ENCODE measurements at places on chromosomes 1 and 21.

DNA sequence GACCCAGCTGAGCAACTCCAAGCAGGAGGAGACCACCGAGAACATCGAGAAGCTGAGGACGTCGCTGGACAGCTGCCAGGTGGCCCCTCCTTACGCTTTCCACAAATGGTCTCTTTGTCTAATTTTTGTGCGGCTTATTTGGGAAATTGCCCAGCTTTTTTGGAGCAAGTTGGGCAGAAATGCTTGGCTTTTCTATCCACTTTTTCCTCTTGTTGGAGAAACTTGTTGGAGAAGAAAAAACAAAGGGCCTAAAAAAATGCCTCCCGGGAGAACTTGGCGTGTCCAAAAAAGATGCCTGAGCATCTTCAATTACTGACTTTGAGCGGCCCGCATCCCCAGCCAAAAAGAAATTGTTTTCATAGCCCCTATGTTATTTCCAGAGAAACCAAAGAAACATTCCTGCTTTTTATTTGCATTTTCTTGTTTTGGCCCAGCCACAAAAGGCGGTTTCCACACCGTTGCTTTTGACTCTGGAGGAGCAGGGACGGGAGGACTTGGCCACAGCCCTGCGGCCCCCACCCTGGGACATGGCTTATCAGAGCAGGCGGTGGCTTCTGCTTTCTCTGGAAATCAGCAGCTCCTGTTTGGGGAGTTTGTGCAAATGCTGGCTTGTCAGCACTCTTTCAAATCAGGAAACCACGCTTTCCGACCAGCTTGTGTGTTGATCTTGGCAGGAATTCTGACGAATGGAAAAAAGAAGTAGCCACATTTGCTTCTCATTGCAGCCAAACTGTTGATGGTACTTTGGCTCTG is 81.2 kb upstream of the EFHD2 start:
- peak; percentile 66 for DNase-seq

DNA sequence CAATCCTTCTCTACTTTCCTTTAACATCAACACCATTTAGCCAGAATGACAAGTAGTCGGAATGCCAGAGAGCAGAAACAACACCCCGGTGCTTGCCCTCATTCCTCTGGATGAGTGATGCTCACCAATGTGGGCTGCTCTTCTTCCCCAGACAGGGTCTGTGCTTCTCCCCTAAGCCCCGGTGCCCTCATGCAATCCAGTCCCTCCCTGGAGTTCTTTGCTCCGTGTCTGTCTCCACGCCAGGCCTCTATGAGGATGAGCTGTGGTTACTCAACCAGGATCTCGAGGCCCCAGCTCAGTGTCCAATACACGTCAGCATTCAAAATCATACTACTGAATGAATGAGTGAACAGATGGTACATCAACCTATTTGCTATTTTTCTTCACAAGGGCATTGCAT is 29.7 kb upstream of the PDE9A start:
- no peak for DNase-seq

DNA sequence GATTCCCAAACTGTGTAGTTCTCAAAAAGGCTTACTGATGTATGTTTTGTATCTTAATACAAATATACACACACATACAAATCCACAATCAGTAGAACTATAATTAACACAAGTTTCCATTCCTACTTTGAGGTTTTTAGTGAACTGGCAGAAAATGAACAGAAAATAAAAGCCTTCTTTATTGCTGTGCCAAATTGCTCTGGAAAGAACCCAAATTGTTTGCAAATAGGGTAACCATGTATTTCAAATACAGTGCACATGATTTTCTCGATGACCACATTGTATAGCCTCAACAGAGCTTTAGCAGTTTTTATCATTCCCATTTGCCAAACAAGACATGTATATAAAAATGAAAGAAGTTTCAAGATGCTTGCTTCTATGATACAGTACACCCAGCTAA is 173.3 kb downstream of the COL24A1 start:
- no peak for DNase-seq

GRCh38 chr1:170863621-170864020 is 71.7 kb upstream of the MROH9 start:
- DNase-seq: no peak

DNA sequence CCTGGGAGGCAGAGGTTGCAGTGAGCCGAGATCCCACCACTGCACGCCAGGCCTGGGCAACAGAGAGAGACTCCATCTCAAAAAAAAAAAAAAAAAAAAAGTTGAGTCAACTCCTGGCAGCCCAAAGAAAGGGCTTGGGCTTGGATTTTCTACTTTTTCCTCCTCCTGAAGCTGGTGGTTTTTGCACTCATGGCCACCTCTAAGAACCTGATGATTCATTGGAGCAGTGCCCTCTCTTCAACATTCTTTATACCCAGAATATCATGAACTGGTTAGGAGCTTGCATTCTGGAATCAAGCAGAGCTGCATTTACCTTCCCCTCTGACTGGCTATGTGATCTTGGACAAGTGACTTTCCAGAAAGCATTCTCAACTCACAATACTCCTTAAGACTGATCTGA is 3.5 kb upstream of the ACTA1 start:
- DNase-seq: no peak

DNA sequence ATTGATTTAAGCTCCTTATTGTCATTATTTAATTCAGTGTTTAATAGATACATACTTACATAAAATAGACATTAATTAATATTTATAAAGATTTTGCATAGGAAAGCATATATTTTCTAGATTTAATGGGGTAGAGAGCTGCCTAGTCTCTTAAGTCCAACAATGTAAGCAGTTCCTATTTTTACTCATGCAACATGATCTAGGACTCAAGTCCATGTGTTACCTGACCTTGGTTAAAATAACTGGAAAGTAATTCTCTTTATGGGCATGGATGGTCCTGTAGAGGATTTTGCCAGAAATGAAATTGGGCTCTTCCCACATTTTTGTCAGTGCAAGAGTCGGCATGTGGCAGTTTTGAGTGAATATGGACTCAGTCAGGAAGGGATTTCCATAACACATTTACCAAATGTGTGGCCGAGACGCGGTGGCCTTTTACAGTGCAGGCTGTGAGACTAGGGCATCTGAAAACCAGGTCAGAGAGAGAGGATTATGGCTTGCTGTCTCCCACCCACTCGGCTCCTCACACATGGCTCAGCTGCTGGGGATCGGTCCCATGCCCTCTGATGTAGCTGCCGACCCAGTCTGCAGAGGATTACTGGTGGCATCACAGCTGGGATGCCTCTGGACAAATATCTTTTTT is 6.2 kb upstream of the KIF1B start:
- DNase-seq: no peak

- no peak for DNase-seq
These were observed 39.8 kb downstream of the LHX4 start for GRCh38 chr1:180269645-180270529.

- peak; percentile 52 for DNase-seq
These were observed 16.1 kb upstream of the GPR37L1 start for GRCh38 chr1:202106340-202107254.

DNA sequence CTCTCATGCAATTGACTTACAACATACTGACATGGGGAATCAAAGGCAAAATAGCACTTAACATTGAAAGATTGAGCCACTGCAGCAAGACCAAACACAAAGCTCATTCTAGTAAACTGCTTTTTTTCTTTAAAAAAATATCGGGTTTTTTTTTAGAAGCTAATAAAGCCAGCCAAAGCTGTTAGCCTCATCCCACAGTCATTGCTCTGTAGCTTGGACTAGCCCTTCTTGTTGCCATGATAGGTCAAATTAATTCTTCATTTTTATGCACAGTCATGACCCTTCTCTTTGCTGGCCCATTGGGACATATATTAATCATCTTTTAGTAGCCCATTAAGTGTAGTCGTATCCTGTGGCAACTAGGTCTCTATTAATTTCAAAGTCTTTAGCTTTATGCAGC is 231.3 kb downstream of the ADGRL2 start:
- DNase-seq: no peak

GRCh38 chr1:164602101-164602422 is 43.1 kb downstream of the PBX1 start:
- no peak for DNase-seq

DNA sequence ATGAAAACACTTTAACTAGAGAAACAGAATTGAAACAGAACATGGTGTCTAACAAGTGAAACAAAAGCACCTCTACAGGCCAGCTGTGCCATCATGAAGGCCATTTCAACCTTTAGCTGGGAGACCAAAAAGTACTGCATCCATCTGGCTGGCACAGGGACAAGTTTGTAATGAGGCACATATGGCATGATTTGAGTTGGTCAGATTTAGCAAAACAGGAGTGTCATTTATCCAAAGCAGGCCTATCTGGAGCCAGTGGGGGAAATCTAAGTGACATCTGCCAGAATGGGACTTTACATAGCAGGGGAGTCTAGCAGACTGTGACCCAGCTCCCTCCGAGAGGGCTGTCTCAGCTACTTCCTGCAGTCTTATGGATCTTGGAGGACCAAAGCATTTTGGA is 51.9 kb downstream of the DNTTIP2 start:
- DNase-seq: no peak

GRCh38 chr1:17059391-17060305 is 5.8 kb upstream of the SDHB start:
- peak; percentile 81 for DNase-seq

DNA sequence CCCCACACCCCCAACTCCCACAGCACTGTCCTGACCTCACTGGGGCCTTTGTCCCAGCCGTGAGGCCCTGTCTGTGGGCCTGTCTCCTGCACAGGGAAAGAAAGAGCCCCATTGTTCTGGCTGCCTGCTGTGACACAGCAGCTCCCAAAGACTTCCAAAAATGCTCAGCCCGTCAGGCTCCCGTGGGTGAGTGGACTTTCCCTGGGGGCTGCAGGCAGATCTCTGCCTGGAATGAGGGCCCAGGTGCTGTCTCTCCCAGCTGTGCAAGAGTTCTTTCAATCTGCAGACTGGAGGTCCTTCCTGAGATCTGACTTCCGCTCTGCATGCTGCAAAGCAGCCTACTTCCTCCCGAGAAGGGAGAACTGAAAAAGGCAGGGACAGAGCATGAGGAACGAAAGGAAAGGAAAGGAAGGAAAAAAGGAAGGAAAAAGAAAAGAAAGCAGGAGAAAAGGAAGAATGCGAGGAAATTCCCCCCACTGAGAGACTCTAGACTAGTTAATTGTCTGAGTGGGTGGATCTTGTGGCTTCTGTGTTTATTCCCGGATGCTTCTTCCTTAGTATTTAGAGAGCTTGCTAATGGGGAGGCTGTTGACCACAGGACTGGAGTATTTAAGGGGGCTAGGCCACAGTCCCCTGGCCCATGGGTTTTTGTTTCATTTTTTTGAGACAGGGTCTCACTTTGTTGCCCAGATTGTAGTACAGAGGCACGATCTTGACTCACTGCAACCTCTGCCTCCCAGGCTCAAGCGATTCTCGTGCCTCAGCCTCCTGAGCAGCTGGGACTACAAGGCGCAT is 15.0 kb downstream of the NES start:
- peak; percentile 36 for DNase-seq

DNA sequence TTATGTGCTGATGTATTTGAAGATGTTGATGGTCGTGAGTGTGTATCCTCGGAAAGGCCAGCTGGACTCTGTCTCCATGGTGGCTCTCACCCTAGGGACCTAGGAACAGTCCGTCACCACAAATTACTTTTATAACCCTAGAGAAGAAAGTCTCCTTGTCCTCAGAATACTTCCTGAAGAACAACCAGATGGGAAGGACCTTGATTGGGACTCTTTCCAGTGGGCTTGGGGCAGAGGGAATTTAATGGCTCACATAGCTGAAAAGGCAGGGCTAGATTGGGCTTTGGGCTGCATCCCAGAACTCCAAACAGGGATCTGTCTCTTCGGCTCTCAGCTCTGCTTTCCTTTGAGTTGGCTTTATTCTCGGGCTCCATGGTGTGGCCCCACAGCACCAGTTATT is 90.8 kb downstream of the TBX19 start:
- no peak for DNase-seq

DNA sequence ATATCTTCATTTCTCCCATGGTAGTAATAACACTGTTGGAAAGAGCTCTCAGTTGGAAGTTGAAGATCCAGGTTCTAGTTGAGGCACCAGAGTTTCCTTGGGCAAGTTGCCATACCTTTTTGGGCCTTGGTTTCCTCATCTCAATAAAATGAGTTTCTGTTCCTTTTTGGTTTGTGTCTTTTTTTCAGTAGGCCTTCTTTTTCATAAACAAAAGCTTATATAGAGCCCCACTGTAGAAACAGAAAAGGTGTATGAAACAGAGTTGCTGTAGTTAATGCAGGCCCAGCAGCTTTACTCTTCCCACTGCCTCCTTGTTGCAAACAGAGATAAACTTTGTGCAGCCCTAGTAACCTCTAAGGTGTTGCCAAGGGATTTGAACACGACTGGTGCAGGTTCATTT is 41.7 kb downstream of the WNT4 start:
- DNase-seq: no peak

GRCh38 chr1:94324178-94324544 is 86.8 kb upstream of the ARHGAP29 start:
- DNase-seq: peak; percentile 62

GRCh38 chr21:15809065-15809464 is 79.3 kb downstream of the USP25 start:
- DNase-seq: no peak

DNA sequence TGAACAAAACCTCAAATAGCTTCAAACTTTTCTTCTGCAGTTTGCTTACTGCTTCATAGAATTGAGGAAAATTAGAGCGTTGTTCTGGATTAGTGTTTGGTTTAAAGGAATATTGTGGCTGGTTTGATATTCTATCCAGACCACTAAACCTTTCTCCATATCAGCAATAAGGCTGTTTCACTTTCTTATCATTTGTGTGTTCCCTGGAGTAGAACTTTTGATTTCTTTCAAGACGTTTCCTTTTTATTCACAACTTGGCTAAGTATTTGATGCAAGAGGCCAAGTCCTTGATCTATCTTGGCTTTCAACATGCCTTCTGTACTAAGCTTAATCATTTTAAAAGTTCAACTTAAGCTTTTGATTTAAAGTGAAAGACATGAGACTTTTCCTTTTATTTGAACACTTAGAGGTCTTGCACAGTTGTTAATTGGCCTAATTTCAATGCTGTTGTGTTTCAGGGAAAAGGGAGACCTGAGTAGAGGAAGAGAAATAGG is 359.1 kb downstream of the S1PR1 start:
- no peak for DNase-seq

GRCh38 chr1:233238884-233239431 is 56.6 kb downstream of the PCNX2 start:
- DNase-seq: no peak

DNA sequence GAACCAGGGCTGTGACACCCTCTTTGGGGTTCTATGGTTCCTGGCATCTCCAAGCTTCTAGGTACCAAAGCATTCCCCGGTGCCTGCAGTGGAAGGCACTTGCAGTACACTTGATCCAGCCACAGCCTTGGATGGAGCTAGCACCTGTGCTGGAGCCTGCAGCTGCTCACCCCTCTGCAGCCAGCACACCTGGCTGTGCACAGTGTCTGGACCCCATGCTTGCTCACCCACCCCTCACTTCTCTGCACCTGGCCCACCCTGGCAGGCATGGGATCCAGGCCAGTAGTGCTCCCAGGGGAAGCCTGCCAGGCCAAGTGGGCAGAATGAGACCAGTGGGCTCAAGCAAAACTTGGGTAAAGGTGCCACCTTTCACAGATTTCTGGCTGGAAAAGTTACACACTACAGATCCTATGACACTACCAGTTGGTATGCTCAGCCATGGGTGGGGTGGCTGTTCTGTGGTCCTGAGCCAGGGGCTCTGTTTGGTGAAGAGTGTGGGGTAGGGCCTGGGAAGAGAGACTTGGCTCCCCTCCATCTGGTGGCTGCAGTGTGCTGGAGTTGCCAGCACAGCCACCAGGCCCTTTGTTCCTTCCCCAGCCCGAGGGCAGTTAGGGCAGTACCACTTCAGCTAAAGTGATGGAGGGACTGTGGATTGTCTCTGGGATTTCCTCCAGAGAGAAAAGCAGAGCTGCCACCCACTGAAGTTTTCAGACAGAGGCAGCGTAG is 157.8 kb upstream of the LRRC7 start:
- DNase-seq: no peak

GRCh38 chr1:21326861-21327344 is 36.6 kb upstream of the ECE1 start:
- no peak for DNase-seq

- DNase-seq: no peak
These were observed 58.9 kb downstream of the ZC3H11B start for GRCh38 chr1:219553934-219554502.
